ENCODE measurements at places on chromosomes 3 and 15.

DNA sequence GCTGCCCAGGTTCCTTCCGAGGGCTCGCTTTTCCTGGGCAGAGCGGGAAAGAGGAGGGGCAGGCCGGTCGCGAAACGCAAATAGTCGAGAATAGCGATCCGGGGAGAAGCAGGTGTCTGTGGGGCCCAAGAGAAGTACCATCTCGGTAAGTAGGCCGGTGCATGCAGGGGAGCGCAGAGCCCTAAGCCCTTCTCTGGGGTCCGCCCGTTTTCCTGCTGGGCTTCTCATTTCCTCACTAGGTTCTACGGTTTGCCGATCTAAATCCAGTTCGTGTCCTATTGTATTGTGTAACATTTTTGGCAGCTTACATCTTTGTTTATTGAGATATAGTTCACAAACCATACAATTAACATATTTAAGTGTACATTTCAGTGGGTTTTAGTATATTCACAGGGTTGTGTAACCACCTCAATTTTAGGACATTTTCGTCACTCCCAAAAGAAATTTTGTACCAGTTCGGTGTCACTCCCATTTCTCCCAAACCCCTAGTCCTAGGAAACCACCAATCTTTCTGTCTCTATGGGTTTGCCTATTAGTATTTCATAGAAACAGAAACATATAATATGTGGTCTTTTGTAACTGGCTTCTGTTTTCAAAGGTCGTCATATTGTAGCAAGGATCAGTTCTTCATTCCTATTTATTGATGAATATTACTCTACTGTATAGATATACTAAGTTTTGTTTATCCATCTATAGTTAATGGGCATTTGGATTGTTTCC is 6.8 kb upstream of the TRIM69 start:
- DNase-seq, result no peak

DNA sequence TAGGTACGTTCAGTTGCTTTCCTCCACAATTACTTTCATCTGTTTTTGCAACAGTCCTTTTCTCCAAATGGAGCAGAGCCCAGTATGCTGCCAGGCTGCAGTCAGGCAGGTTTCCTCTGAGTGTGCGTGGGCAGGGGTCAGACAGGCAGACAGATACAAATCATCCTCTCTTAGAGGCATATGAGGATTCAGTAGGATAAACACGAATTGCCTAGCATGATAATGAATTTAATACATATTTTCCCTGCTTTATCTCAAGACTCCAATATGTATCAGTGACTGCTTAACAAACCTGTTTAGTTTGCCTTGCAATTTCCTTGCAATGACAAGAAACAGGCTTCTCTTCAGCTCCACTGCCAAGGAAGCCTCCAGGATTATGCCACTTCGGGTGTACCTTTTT is 140.7 kb upstream of the NR2E3 start:
- DNase-seq, result no peak

DNA sequence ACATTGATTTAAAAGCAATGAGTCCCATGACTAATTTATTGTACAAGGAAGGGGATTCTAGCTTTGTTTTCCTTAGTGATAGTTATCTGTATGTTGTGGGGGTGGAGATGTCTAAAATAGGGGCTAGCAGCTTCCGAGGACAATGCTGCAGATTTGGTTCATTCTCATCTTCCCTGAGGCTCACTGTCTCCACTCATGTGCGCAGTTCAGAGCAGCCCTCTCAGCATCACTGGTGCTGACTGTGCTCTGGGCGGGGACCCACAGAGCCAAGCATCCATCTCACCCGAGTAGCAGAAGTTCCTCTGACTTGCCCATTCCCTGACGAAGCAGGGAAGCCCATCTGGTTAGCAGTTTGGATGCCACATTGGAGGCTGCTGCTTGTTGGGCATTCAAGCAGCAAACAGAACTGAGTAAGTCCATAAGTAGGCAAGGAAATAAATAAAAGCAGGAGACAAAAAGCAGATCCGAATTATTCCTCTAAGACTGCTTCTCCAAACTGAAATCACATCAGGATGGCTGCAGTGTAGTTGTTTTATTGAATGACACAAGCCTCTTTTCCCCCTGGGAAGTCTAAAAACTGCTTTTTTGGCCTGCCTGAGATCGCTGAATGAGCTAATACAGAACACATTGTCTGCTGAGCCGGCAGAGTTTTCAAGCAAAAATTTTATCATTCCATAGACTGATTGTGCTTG is 27.5 kb downstream of the RARB start:
- no peak for DNase-seq

GRCh38 chr3:31196881-31197364 is 302.5 kb upstream of the GADL1 start:
- no peak for DNase-seq

- no peak for DNase-seq
Measured at GRCh38 chr15:33810073-33810595, 158.2 kb upstream of the CHRM5 start.

GRCh38 chr15:80582816-80583423 is 112.2 kb upstream of the ABHD17C start:
- no peak for DNase-seq

DNA sequence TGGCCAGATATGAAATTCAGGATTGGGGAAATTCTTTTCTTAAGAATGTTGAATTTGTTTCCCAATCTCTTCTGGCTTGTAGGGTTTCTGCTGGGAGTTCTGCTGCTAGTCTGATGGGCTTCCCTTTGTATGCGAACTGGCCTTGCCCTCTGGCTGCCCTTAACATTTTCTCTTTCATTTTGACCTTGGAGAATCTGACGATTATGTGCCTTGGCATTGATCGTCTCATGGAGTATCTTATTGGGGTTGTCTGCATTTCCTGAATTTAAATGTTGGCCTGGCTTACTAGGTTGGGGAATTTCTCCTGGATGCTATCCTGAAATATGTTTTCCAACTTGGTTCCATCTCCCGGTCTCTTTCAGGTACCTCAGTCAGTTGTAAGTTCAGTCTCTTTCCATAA is 152.2 kb downstream of the CFAP20DC start:
- DNase-seq, result no peak

GRCh38 chr3:190767851-190768250 is 94.6 kb downstream of the GMNC start:
- DNase-seq, result no peak

DNA sequence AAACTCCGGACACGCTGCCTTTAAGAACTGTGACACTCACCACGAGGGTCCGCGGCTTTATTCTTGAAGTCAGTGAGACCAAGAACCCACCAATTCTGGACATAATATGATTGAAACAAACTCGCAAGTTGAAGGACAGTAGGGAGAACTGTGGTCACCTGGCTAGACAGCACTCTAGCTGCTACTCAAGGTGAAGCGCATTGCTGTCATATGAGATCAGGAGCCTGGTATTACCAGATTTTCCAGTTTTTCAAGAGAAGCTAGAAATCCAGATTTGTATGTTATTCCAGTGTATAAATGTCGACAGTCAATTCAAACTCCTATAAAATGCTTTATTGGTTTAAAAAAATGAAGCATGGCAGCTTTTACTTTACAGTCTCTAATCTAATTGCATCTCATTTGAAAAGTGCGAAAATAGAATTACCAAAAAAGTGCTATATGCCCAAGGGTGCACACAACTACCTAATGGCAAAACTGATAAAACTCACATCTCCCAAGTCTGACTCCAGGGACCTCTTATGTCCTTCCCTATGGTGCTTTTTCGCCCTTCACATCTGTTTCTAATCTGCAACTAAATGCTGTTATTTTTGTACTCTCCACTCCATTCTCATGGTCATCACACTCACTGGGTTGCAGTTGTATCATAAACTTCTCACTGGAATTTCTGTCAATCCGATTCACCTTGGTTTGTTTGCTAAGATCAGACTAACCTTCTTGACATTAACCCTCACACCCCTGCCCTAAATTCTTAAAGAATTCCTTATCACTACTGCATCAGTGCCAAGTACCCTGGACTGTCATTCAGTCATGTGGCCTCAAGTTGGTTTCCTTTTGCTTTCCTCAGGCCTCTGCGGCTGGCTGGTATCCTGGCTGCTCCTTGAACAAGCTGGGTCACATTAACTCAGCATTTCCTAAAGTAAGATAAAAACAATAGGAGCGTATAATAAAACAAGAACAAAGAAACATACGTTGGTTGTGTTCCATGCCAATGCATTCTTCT is 31.5 kb upstream of the ARHGEF26 start:
- DNase-seq, result no peak

DNA sequence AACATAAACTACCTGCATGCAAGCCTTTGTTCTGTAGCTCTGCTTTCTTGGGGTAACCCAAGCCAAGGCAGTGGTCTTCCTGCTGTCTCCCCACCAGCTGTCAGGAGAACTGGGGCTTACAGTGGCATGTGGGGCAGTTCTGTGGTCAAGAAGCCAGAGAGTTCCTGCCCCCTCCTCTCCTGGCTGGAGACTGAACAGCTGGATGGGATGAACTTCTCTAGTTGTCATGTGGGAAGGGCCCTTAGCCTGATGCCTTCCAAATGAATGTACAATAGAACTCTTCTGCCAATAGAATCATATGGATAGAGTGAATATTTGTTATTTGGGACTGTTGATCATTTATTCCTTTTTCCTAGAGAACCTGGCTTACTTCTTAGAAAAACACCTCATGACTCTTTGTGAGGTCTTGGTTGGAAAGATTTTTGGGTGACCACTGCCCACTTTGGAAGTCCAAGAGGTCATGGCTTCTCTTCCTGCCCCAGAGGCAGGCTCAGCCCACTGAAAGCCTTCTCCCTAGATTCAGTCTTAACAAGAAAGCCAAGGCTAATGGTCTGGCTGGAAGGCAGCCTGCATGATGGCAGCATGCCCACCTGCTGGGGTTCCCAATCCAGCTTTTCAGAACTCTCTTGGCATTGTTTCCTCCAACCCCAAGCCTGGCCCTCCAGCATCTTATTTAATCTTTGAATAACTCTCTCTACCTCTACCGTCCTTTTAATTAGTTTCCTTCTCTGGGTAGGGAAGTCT is 462.9 kb upstream of the PROK2 start:
- DNase-seq, result no peak

- no peak for DNase-seq
Measured at GRCh38 chr3:108076564-108076963, 14.3 kb downstream of the CD47 start.

DNA sequence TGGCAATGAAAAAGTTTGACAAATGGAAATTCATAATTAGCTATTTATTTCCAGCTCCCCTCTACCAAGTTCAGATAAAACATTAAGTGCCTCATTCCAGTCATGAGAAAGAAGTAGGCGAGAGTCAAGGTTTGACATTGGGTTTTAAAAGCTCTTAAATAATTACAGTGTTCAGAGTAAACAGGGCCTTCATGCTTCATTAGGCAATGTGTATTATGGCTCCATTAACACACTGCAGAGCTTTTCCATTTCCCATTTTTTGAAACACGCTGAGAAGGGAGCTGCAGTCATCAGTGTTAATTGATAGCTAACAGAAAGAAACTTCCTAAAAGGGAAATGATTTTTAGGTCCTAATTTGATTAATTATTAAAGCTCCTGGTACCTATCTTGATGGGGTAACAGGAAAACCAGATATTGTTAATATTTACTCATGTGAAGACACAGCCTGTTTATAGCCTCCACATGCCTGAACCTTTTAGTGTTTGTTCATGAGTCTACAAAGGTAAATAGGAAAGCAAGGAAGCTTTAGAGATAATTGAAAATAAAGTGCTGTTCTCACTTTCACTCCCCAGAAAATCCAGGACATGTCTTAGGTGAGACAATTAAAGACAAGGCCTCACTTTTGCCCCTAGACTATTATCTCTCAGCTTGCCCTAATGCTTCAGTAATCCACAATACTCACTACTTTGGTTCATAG is 28.7 kb downstream of the SST start:
- DNase-seq, result no peak

- no peak for DNase-seq
Measured at GRCh38 chr3:99777708-99778107, 40.0 kb upstream of the CMSS1 start.

GRCh38 chr3:58043933-58044332 is 35.7 kb downstream of the FLNB start:
- DNase-seq, result no peak

GRCh38 chr3:21290557-21290956 is 460.5 kb downstream of the ZNF385D start:
- no peak for DNase-seq

- DNase-seq, result no peak
Measured at GRCh38 chr3:131444180-131444579, 58.6 kb downstream of the MRPL3 start.

All from T-cell (primary cell).